ENCODE measurements at places on chromosomes 2 and 18.

GRCh38 chr18:21803495-21803894 lies 62.9 kb downstream of the MIB1 start:
- H3K27me3 ChIP-seq, result no peaks in the 10 kb centered on the region
- no peaks in the 10 kb centered on the region for H3K36me3 ChIP-seq
- H3K4me3 ChIP-seq, result no peak overlapping the region
- no peak overlapping the region for H3K27ac ChIP-seq
- H3K4me1 ChIP-seq, result no peaks in the 10 kb centered on the region

DNA sequence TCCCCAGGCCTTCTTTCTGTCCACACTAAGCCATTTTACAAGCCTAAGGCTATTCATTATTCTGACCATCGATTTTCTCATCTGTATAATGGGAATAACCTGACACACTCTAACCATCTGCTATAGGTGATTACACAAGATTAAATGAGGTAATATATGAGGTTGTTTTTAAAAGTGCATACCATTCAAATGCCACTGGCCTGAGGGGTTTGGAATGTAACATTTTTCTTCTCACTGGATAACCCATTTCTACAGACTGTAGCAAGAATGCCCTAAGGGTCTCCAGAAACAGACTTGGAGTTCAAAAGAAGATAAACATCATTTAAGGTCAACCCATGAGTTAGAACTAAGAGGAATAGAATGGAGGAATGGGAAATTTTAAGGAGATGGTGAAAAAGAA lies 111.7 kb upstream of the SETBP1 start:
- no peaks in the 10 kb centered on the region for H3K4me1 ChIP-seq
- no peak overlapping the region for H3K27ac ChIP-seq
- H3K27me3 ChIP-seq, result no peaks in the 10 kb centered on the region
- no peak for DNase-seq
- H3K36me3 ChIP-seq, result no peaks in the 10 kb centered on the region

DNA sequence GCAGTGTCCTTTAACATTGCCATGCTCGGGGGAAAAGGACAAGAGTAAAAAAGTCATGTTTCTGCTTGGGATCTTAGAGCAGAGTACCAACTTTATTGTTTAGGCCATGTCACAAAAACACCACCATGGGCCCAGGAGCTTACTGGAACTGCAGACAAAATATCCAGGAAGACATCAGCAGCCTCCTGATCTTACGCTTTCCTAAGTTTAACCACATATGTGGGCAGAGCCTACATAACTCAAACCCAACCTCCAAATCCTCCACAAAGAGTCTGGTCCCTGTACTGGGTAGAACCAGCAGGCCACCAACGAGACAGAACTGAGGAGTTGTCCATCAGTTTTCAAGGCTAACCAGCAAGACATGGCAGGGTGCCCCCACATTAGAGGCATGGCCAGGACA lies 10.3 kb downstream of the GALNT14 start:
- no peak overlapping the region for H3K4me3 ChIP-seq
- no peaks in the 10 kb centered on the region for H3K4me1 ChIP-seq
- H3K36me3 ChIP-seq, result no peaks in the 10 kb centered on the region
- no peak overlapping the region for H3K27ac ChIP-seq

DNA sequence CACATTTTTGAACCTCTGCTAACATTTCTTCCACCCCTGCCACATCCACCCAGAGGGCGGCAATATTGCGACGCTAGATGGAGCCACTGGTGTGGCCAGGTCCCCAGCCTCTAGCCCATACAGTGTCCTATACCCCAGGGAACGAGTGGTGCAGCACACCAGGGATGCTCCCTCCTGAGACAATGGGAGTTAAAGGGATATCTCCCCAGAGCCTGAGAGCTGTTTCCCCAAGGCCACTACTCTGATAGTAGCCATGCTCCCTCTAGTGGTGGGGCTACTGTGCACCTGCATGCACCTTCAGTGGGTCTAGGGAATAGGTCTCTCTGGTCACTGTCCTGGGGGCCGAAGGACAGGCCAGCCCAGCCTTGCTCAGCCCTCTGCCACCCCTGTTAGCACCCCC lies 336.4 kb upstream of the FSHR start:
- no peaks in the 10 kb centered on the region for H3K4me1 ChIP-seq
- no peaks in the 10 kb centered on the region for H3K27me3 ChIP-seq
- H3K4me3 ChIP-seq, result no peak overlapping the region
- no peak overlapping the region for H3K27ac ChIP-seq

DNA sequence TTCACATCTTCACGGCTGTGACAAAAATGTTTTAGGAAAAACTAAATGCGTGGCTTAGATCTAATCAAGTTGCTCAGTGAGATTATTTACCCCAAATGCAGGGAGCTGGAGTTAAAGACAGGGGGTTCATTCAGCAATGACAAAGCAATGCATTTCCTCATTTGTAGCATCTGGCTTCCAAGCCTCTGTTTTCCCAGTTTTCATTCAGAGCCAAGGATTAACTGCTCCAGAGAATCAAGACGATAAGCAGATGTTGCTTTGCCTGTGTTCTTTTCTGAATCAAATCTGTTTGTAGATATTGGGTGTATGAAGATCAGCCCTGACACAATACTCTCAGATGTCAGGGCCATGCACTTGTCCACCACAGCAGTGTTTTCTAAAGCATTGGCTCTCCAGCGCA lies 147.4 kb upstream of the SIX2 start:
- no peaks in the 10 kb centered on the region for H3K27me3 ChIP-seq
- DNase-seq, result no peak
- H3K27ac ChIP-seq, result no peak overlapping the region
- no peak overlapping the region for H3K4me3 ChIP-seq

DNA sequence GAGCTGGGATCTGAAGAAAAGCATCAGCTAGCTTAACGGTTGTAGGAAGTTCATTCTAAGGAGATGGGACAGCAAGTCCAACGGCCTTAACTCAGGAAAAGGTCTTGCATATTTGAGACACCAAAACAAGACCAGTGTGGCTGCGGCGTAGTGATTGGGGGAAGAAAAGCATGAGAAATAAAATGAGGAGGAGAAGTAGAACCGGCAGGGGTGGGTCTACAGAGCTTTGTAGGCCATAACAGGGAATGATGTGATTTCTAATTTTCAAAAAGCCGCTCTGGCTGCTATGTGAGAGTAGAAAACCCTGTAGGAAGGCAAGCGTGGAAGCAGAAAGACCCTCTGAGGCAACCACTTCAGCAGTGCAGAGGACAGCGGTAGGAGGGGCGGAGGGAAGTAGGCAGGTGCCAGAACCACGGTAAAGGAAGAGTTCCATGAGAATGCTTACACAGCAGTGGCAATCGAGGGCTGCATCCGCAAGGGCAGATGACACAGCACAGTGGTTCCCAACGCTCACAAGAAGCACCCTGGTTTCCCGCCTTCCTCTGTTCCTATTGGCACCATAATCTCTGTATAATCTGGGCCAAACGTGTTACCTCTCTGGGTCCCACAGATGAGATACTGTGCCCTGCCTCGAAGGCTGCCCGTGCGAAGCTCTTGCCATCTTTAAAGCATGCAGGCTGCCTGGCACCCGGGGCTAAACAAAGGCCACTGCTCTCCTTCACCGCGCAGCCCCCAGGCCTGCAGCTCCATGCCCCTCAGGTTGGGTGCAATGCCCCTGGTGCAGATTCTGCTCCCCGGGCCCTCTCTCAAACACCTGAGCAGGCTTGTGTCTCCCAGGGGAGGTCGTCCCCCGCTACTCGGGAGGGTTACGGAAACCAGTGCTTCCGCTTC lies 795 bp downstream of the ANKRD39 start:
- H3K4me3 ChIP-seq, result peak overlapping the region; percentile 92
- peak overlapping the region; percentile 58 for H3K27ac ChIP-seq
- H3K27me3 ChIP-seq, result no peaks in the 10 kb centered on the region
- peaks cover 32% of the 10 kb centered on the region for H3K4me1 ChIP-seq
- H3K36me3 ChIP-seq, result peaks cover 9% of the 10 kb centered on the region

- H3K36me3 ChIP-seq, result no peaks in the 10 kb centered on the region
- no peaks in the 10 kb centered on the region for H3K27me3 ChIP-seq
- DNase-seq, result no peak
- no peaks in the 10 kb centered on the region for H3K4me1 ChIP-seq
- H3K4me3 ChIP-seq, result no peak overlapping the region
These were observed 58.9 kb upstream of the SLC1A4 start for GRCh38 chr2:64930258-64930671.

DNA sequence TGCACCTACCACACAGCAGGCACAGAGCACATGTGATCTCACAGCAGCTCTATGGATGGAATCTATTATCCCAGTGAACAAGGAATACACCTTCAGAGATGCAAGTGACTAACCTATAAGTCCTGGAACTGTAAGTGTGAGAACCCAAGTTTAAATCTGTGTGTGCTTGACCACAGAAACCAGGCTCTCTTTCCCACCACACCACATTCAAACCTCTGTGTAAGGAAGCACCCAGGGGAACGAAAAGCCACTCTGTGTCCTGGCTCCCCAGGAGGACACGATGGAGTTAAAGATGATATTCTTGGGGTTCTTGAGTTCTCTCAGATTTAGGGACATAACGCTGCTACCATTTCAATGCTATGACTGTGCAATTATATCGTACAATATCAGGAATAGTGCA lies 38.9 kb downstream of the TTR start:
- H3K27ac ChIP-seq, result no peak overlapping the region
- H3K4me3 ChIP-seq, result no peak overlapping the region
- H3K27me3 ChIP-seq, result no peaks in the 10 kb centered on the region
- H3K4me1 ChIP-seq, result peaks cover 10% of the 10 kb centered on the region

DNA sequence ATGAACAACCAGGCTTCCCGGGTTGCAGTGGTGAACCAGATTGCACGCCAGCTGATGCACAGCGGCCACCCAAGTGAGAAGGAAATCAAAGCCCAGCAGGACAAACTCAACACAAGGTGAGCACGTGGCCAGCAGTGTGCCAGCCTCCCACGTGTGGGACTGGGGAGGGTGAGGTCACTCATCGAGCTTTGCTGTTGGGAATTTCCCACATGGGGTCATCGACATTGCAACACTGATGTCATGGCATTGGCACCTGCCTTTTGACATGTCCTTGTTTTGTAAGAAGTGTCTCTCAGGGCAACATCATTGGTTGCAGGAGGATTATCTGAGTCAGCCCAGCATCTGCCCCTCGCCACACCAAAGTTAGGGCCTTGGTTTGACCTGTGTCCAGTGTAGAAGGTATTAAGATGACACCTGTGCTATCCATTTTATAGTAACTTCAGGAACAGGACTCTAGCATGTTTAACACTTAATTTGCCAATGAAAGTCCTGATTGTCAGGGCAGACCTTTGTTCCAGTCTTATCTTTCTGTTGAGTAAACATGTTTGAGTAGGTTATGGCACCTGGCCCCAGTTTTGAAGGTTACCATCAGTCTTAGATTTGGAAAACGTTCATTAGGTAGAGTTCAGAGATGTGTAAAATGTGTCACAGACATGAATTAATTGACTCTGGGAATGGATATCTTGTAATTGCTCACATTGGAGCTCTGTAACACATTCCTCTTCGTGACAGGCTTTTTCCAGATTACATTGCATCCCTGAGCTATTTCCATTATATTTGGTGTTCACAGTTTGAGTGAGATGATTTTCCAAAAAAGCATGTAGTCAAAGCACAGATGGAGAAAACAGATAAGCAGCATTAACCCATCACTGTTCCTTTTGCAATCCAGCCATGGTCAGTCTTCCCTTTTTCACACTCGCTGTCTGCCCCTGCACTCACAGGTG lies 93.3 kb upstream of the EML6 start:
- no peak for DNase-seq
- no peak overlapping the region for H3K27ac ChIP-seq
- no peak overlapping the region for H3K4me3 ChIP-seq
- H3K27me3 ChIP-seq, result no peaks in the 10 kb centered on the region

- H3K27ac ChIP-seq, result no peak overlapping the region
- H3K4me1 ChIP-seq, result no peaks in the 10 kb centered on the region
- H3K36me3 ChIP-seq, result no peaks in the 10 kb centered on the region
- no peak overlapping the region for H3K4me3 ChIP-seq
These were observed 46.0 kb downstream of the CAVIN2 start for GRCh38 chr2:191800874-191801273.

DNA sequence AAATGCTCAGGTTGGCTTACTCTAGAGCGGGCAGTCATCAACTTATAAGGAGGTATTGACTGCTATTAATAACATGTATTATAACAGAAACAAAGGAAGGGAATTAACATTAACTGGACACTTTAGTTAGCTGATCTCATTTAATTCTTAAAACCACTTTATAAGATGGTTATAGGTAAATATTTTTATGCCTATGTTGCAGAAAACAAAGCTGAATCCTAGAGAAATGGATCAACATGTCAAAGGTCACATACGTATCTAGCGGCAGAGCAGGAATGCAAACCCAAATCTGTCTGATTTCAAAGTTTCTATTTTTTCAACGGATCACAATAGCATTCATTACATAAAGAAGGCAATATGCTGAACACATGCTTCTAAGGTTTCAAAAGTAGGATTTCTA lies 200.0 kb downstream of the PDE1A start:
- no peaks in the 10 kb centered on the region for H3K27me3 ChIP-seq
- H3K4me3 ChIP-seq, result no peak overlapping the region
- H3K27ac ChIP-seq, result no peak overlapping the region
- DNase-seq, result no peak
- H3K4me1 ChIP-seq, result no peaks in the 10 kb centered on the region

DNA sequence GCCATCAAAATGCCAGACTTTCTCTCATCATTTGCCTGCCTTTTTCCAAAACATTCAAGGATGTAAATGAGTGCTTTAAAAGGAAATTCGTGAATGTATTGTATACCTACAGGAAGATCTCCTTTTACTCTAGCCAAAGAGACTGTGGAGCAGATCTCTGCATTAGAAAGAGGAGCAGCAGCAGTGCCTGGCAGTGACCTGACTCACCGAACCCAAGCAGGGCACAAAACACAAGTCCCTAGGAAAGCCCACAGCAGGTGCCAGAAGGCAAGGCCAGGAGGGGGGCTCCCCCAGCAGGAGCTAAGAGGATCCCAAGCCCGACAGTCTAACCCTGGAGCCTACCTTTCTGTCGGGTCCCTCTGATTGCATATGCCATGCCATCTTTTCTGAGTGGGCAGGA lies 47.9 kb downstream of the L3MBTL4 start:
- no peak overlapping the region for H3K27ac ChIP-seq
- H3K4me3 ChIP-seq, result no peak overlapping the region
- no peak for DNase-seq
- H3K27me3 ChIP-seq, result no peaks in the 10 kb centered on the region
- H3K36me3 ChIP-seq, result no peaks in the 10 kb centered on the region
- no peaks in the 10 kb centered on the region for H3K4me1 ChIP-seq

DNA sequence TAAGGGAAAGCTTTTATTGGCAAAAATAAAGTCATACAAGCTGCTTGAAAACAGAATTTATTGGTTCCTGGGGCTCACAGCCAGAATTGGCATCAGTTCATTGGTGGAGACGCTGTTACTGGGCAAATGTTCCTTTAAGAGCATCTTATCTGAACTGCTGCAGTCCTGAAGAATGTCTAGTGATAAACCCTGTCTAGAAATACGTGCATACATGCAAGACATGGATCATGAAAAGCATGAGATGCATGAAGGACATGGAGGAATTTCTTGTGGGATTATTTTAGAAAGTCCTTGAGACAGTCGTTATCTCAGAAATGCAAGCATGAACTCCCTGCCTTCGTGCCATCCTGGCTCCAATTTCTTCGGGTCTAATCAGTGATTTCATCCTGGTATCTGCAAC lies 32.5 kb upstream of the FHOD3 start:
- H3K27ac ChIP-seq, result no peak overlapping the region
- H3K36me3 ChIP-seq, result no peaks in the 10 kb centered on the region
- no peaks in the 10 kb centered on the region for H3K27me3 ChIP-seq
- no peaks in the 10 kb centered on the region for H3K4me1 ChIP-seq
- DNase-seq, result no peak

GRCh38 chr2:10136101-10136934 lies 13.8 kb downstream of the RRM2 start:
- H3K4me3 ChIP-seq, result no peak overlapping the region
- no peak overlapping the region for H3K27ac ChIP-seq
- DNase-seq, result no peak

All from CD8-positive, alpha-beta memory T cell (primary cell).